Cardiac muscle cell (in vitro differentiated cells and primary cell): ENCODE measurements at places on chromosomes 7 and 10.

DNA sequence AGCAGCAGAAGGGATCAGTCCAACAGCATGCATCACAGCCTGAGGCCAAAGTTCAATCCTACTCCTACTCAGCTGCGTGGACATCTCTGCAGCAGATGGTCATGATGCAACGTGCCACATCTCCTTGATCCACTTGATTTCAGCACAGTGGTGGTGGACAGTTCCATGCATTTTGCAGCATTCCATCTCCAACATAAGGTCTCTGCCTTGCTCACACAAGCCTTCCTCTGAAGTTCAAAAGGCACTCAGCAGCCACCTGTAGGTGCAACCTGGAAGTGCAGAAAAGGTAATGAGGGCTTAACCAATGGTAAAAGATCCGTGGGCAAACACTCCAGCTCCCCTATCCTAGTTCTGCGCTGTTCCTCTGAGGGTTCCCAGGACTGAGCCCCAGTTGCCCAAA is 57.5 kb upstream of the CHCHD3 start:
- DNase-seq: peak; percentile 68

- DNase-seq: no peak
Observed at GRCh38 chr10:26468700-26469099, 30.6 kb downstream of the APBB1IP start.

- DNase-seq: no peak
Observed at GRCh38 chr7:17043012-17043877, 161.5 kb upstream of the AGR3 start.

DNA sequence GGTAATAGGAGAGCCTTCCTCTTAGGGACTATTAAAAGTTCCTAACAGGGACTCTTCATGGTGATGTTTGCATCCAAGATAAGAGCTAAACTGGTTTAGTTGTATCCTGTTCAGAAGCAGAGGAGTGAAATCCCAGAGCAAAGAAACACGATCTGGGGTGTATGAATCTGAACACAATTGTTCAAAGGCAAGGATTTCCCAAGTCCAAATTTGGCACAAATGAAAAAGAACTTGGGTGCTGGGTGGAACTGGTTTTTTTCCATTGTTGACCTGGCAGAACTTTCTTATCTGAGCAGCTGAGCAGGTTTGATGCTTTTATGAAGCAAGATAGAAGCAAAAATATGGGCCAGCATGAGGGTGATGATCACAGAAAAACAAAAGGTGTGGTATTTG is 6.0 kb downstream of the AGFG2 start:
- DNase-seq: no peak

DNA sequence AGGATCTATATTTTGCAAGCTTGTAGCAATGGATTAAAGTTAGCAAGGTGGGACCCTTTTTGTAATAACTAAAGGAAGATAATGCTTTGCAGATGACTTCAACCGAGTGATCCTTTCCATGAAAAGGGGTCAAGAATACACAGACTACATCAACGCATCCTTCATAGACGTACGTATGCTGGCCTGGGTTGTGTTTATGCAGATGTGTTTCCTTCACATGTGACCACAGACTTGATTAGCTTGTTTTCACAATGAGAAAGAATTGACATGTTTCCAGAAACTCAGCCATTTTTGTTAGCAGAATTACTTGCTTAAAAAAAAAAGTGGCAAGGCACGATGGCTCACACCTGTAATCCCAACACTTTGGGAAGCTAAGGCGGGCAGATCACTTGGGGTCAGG is 54.2 kb downstream of the MKI67 start:
- DNase-seq: no peak
